ENCODE measurements at places on chromosomes 2 and 18.

GRCh38 chr2:78261454-78261853 is 739.3 kb upstream of the LRRTM4 start:
- no peak for DNase-seq

DNA sequence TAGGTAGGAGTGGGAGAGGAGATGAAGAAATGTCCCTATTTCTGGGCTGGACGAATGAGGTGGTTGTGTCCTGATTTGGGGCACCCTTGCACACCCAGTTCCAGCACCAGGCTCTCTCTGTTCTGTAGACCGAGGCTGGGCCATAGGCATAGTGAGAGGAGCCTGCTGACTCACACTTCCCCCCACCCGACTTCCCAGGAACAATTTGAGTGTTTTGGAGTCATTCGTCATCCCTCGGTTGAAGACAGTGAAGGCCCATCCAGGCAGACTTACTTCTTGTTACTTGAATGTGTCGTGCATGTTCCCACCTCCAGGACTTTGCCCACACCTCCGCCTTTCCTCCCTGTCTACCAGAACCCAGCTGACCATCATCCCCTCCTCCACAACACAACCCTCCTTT is 179.1 kb downstream of the HAUS1 start:
- DNase-seq, result no peak

DNA sequence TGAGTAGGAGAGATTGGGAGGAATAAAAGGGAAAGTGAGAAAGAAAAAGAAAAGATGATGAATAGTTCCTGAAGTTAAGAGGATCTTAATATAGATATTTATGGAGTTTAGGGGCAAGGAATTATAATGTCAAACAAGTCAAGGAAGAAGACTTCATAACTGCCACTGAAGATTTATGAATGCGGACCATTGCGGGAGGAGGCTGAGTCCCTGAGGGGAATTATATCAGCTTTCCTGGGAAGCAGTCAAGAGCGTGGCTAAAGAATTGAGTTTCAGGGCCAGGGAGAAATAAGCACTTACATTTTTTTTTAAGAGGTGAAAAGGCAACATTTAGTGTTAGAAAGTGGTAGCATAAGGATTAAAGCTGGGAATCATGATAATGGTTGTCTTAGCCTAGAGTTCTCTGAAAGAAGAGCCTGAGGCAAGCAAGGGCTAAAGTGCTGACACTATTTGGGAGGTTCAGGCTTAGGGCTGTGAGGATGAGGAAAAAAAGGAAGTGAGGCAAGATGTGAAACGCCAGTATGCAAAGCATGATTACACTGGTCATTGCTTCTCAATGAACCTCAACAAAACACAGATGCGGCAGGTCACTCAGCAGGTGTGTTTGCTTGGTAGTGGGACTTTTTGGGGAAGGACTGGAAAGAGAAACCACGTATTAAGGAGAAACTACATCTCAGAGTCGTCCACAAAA is 217.1 kb downstream of the SLC4A3 start:
- DNase-seq, result peak; percentile 31

DNA sequence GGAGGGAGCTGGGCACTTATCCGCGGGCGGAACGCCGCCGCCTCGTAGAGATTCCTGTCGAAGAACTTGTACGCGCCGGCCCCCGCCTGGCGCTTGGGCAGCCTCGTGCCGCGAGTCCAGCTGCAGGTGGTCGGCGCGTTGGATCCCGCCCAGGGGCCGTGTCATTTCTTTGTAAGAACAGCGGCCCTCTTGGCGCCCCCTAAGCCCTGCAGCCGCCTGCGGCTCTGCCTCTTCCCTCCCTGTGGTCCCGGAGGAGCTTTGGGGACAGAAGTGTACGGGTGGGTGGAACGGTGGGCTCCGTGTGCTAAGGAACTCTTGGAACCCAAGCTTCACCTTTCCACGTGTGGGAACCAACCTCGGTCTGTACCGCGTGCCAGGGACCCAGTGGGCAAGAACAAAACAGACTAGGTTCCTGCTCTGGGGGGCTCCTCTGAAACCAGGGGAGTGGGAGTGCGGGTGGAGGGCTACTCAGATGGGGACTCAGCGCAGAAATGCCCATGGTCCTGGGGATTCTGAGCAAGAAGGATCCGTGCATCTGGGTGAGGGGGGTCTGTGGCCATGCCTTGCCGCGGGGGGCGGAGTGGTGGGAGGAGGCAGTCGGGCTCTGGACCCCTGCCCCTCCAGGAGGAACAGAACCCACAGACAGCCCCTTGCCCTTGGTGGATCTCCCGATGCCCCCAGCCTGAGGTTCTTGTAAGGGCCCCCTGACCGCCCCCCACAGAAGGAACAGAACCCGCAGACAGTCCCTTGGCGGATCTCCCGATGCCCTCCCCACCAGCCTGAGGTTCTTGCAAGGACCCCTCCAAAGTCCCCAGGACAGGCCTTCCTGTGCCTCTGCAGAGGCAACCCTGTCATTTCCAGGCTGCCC is 1.5 kb downstream of the GPC1 start:
- DNase-seq, result peak; percentile 32

DNA sequence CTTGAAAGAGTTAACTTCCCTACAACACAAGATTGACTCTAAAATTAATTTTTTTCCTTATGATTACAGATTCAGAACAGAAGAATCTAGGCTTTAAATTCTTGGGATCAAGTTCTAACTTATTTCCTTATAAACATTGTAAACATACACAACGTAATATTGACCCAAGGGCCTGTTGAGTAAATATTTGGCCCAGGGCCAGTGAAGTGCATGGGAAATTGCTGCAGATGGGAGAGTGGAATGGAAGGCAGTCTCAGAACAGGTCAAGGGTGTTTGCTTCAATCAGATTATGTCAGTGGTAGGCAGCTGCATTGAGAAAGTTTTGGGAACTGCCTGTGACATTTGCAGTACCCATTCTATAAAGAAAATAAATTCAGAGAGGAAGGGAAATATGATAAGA is 137.6 kb downstream of the MYO1B start:
- no peak for DNase-seq

DNA sequence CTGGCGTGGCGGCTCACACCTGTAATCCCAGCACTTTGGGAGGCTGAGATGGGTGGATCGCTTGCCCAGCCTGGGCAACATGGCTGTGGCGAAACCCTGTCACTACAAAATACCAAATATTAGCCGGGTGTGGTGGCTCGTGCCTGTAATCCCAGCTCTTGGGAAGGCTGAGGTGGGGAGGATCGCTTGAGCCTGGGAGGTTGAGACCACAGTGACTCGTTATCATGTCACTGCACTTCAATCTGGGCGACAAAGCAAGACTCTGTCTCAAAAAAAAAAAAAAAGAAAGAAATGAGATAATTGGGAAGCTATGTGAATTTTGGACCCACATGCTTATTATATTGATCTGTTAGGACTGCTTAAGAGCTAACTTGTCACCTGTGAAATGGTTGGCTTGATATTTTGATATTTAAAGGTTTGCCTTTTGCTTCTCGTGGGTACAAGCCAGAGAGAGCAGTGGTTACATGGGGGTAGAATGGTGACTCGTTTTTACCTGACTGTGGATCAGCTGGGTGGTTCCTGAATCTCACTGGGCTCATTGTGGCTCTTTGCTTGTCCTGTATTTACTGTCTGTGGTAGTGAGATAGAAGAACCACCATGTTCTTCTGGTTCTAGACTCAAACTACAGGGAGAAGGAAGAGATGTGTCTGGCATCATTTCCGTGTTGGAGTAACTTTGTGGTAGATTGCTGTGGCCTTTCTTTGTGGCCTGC is 28.9 kb downstream of the ZNF532 start:
- DNase-seq, result no peak

- DNase-seq, result no peak
These were observed 433.0 kb downstream of the ZEB2 start for GRCh38 chr2:144086965-144087364.

GRCh38 chr18:79805926-79806487 is 8.3 kb downstream of the KCNG2 start:
- DNase-seq, result no peak

DNA sequence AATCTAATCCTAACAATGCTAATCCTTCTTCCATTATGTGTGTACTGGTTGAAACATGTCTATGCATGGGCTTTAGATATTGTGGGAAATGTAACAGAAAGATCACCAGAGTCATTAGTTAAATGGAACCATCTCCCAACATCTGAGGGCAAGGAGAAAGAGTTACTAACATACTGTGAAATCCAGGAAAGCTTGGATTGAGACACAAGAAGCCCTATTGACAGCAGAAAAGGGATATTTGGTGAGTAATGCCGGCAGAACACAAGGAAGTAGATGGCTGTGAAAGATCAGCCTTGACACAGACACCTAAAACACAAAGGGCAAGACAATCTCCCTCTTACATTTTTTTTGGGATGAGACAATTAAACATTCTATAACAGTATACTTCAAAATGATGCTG is 28.5 kb upstream of the LAMA1 start:
- no peak for DNase-seq

DNA sequence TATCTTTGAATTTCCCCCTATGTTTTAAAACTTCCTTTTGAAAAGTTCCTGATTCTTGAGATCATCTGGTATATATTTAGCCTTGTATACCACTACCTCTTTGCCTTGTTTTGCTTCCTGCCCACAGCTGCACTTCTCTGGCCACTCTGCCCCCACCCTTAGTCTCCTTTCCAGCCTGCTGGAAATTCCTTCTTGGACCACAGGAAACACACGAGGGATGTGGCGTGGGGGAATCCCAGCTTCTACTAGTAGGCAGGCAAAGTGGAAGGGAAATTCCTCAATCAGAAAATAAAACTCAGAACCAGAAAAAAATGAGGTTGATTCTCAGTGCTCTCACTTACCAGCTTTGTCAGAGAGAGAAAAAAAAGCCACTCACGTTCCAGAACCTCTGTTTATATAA is 13.4 kb downstream of the IL18RAP start:
- DNase-seq, result no peak

- no peak for DNase-seq
These were observed 324.8 kb upstream of the HS6ST1 start for GRCh38 chr2:128643221-128644065.

DNA sequence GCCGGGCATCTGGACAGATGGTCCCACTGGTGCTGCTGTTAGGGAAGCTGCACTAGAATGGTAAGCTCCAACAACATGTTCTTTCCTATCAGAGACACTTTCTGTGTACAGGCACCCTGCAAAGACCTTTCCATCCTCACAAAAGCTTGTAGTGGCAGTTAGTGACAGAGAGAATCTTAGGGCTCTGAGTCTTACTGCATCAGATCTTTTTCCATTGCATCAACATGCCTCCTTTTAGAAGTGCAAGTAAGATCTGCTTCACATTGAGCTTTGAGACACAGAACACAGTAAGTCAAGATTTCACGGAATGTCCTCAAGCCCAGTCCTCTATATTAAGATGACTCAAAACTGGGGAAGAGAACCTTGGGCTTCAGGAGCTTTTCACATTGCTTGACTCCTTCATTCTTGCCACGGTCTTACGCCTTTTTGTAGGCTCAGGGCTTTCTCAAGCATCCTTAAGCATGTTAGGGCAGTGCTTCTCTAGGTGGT is 52.6 kb downstream of the ARL4C start:
- DNase-seq, result no peak

DNA sequence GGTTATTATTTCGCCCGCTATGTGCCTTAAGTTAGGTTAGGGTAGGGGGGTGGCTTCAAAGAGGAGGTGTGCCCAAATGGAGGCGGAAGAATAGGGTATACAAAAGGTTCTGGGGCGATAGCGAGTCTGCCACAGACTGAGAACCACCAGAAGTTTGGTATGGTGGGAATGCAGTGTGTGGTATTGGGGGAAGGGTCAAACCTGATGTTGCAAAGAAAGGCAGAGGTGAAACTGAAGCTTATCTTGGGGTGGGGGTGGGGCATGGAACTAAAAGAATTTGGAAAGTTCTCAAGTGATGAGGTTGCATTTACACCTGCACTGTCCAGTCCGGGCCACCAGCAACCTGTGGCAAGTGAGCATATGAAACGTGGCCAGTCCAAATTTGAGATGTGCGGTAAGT is 11.8 kb upstream of the CCBE1 start:
- DNase-seq, result no peak

- no peak for DNase-seq
These were observed 3.8 kb downstream of the PROM2 start for GRCh38 chr2:95278051-95278471.

DNA sequence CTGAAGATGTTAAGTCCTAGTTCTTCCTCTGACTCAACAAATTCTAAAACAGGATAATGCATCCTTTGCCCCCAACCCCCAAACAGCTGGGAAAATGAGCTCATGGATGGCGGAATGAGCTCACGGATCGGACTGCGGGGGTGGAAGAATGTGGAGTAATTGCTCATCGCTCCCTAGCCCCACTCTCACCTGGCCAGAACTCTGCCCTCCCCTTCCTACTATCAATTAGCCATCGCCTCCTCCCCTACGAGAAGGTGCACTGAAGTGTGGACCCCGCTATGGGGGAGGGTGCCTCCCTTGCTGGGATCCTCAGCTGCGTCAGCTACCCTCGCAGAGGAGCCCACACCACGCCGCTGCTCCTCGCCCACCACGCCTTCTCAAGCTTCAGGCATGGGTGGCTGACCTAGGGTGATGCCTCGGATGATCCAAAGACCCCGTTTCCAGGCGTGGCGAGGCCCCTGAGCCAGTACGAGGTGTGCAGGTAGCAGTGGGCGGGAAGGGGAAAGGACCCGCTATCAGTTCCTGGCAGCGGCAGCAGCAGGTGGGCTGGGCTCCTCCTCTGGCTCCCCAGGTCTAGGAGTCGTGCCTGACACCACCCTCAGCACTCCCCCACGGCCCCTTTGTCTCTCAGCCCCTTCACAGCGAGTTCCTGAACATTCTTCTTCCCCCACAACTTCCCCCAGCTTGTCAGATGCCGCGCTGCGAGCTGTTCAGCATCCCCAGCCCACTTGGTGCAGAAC is 82.1 kb upstream of the POMC start:
- no peak for DNase-seq

GRCh38 chr18:79677221-79677620 is 2.4 kb upstream of the CTDP1 start:
- DNase-seq, result no peak

DNA sequence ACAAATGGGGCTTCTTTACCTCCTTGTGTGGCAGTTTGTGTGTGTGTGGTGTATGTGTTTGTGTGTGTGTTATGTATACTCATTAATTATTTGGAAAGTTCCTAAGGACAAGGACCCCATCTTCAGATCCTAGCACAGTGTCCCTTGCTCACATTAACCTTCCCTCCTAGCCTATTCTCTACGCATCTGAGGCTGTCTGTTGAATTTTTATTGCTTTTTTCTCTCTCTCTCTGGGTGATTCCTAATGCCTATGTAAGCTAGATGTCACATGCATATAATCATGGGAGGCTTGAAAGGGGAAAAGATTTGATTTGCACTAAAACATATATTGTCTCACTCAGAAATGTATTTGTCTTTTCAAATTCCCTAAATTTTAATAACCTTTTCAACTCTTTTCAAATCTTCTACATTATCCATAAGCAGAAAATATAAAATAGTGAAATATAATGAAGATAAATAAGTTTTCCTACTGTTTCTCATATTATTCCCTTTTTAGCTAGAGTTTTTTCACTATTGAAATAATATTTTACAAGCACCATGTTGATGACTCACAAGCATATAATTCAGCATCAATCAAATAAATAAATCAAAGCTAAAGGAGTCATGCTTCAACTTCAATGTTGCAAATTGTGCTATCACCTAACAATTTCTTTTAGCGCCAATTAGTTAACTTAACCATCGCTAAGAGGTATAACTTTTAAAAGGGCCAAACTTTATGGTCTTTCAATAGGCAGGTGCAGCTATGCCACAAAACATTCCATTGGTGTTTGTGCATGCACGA is 199.0 kb upstream of the ERBB4 start:
- no peak for DNase-seq

Measured in RPMI8226 (cell line).